ENCODE measurements at places on chromosomes 11 and 22.

DNA sequence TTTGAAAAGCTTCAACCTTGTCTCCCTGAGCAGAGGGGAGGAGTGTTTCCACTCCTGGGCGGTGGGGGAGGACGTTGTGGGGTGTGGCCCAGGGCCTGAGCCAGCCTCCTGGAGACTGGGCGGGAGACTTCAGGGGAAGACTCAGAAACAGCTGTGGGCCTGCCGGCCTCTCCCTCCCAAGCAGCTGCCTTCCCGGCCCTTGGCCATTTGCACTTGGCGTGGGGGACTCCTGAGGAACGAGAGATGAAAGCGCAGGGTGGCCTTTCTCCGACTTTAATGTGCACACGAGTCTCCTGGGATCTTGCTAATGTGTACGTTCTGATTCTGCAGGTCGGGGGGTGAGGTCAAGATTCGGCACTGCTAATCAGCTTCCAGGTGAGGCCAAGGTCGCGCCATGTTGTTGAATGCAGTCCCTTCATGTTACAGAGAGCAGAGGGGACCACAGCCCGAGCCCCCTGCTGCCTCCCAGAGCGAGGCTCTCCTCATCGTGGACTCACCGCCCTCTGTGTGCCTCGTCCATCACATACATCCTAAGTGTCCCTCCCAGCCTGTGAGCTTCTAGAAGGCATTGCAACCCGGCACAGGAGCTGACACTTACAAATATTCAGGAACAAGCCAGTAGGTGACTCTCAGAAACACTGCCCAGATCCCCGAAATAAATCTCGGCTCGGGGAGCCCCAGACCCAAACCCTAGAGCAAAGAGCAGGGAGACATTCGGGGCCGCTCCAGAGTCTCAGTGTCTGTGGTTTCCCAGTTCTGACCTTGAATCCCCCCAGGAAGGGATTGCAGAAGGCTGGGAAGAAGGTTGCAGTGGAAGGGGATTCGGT, 7.7 kb downstream of the LIF start:
- DNase-seq = no peak

- DNase-seq = no peak
Measured at GRCh38 chr22:50139843-50140415, 30.6 kb upstream of the PANX2 start.

DNA sequence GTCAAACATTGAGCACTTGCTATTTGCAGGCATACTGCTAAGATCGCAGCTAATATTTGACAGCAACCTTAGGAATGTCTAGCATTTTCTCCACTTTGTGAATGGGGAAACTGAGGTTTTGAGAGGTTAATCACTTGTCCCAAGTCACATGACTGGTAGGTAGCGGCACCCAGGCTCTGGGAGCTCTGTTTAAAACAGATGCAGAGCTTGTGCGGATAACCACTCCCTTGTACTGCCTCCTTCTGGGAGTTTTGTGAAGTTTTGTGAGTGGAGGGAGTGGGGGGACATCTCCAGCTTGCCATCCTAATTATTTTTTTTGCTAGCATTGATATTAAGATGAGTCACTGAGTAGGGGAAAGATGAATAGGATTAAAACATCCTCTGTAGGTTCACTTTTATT, 134.7 kb downstream of the GRIK4 start:
- no peak for DNase-seq

GRCh38 chr11:104191124-104191523, 27.2 kb upstream of the PDGFD start:
- no peak for DNase-seq

GRCh38 chr11:57424792-57425564, 1.9 kb downstream of the SLC43A3 start:
- DNase-seq = peak; percentile 42

- no peak for DNase-seq
Measured at GRCh38 chr11:19281041-19281440, 40.3 kb upstream of the E2F8 start.

DNA sequence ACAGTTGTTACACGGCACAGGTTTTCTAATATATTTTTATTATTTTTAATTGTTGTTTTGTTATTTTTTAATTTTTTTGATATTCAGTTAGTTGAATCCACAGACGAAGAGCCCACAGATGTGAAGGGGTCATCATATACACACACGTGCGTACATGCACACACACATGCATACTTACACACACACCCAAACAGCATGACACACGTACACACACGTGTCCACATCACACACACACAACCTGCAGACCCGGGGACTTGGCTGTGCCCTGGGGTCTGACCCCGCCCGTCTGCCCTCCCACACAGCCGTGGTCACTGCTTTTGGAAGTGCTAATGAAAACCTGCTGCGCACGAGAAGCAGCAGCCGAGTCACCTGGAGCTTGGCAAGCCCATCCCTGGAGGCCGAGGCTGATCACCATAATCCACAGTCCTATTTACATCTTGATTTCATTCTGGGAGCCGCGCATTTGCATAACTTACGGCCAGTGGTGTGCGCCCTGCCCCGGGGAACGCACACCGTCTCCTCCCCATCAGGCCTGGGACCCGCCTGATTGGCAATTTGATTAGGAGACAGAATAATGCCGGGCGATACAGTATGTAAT, 110.3 kb downstream of the BRD1 start:
- no peak for DNase-seq

DNA sequence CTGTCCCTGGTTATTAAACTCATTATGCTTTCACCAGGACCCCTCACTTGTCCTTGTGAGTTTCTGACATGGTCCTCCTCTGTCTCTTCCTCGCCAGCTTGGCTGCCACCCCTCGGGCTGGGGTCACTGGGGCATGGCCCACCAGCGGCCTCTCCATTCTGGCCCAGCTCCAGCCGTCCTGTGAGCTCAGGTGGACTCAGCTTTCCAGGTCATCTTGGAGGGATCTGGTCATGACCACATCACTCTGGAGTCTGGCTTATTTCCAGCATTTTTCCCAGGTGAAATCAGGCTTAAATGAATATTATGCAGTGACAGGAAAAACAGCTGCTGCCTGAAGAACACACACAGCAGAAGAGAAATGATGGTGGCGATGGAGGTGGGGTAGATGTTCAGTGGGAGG, 224.5 kb downstream of the ADAMTS15 start:
- DNase-seq = no peak

DNA sequence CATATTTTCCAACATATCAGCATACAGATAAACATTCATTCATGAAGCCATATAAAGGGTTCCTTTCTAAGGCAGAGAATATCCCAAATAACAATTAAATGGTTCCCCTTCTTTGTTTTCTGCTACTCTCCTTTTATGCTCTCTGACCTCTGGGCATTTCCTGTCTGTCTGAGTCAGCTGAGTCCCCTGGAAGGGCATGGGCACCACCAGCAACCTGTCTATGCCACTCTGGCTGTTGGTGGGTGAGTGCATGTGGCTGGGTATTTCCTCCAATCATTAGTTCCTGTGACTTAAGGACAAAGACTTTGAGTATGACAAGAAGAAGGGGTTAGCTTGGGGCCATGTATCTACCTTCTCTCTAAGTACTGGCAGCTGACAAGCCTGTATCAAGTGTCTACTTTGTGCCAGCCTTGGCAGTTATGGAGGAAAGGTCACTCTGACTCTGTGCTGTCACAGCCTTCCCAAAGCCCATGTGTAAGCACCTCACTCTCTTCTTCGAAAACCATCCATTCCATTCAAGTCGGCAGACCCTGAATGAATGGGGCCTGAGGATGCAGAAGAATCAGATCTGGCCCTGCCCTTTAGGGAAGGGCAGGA, 86.3 kb upstream of the PHOX2A start:
- DNase-seq = no peak

DNA sequence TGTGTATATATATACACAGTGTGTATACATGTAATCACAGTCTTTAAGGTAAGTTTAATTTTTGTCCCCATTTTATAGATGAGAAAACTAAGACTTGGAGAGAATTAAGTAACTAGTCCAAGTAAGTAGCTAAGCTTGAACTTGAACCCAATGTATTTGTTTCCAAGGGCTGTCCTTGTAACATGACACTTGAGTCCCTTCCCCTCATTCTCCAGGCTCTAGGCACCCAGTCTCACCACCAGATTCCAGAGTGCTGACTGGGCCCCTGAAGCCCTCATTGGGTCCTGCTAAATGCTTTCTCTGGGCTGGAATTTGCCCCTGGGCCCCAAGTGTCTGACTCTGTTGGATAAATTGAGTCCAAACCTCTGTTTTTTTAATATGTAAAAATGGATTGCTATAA, 45.5 kb downstream of the ADM start:
- no peak for DNase-seq

DNA sequence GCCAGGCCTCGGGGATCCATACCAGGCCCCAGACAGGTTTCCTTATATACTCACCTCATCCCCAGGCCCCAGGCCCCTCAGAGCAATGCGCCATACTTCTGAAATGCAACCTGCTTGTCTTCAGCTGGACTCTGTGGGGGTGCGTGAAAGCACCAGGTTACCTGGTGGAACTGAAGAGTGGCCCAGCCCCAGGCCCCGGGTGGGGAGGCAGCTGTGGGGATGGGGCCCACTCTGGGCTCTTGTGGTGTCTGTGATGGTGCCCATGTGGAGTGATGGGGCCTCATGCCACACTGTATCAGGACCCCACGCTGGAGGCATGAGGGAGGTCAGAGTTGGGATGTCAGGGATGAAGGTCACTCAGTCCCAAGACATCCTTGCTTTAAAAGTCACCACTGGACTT, 999.0 kb downstream of the BRD1 start:
- DNase-seq = no peak

GRCh38 chr11:89613911-89614310, 96.2 kb upstream of the TRIM77 start:
- no peak for DNase-seq

DNA sequence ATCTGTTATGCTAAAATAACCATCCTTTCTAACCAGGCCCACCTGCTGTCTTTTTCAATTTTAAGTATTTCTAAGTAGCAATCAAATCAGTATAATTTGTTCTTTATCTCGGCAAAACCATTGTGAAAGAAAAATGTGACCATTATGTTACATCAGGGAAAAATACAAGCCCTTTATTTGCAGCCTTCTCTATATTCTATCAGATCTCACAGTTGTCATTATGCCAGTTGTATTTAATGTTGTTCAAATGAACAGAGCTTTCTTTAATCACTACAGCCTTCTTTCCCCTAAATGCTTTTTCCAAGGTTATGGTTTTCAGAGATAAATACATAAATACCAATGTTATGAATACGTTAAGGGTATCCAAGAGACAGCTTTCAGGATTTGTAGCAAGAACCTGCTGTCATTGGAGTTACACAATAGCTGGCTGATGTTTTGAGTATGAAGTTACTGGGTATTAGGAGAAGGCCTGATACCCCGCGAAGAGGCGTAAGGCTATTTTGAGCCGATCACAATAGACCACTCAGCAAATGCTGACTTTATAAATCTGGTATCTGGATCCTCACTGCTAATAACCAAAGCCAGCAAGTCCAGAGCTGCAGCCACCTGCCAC, 406.3 kb downstream of the CADM1 start:
- no peak for DNase-seq

GRCh38 chr11:128261011-128261421, 326.3 kb downstream of the ETS1 start:
- DNase-seq = no peak

GRCh38 chr11:2452321-2453012, 7.7 kb downstream of the KCNQ1 start:
- no peak for DNase-seq

Measured in GM04503 (cell line).